ENCODE measurements at places on chromosomes 11 and 22. TPM values are rescaled to one million over a fixed set of nuclear protein-coding genes. Genes with fewer than 3 reads are reported as not detected.
A peak's percentile ranks its signal among the peaks of the same experiment; 100 is the strongest.

DNA sequence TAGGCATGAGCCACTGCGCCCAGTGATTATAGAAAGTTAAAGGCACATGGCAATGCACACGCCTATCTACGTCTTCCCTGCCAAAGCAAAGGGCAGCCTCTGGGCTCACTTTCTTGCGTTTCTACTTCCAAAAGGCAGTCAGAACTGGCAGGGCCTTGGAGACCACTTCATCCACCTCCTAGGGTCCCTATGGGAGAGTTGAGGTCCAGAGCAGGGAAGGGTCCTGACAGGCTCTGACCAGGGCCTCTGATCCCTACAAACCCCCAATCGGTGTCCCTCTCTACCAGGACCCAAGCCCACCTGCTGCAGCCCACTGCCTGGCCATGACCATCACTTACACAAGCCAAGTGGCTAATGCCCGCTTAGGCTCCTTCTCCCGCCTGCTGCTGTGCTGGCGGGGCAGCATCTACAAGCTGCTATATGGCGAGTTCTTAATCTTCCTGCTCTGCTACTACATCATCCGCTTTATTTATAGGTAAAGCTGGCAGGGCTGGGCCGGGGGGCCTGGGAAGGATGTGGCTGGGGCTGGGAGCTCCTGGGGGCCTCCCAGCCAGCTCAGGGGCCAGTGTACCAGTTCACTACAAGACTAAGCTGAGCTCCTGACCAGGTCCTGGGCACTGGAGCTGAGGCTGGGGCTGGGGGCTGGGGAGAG is 1.5 kb downstream of the BEST1 start:
- no peak overlapping the region for H3K27ac ChIP-seq
- no peaks in the 10 kb centered on the region for H3K36me3 ChIP-seq
- H3K4me1 ChIP-seq: peaks cover 50% of the 10 kb centered on the region
- H3K4me3 ChIP-seq: no peak overlapping the region
- DNase-seq: peak; percentile 90

- DNase-seq: no peak
- peaks cover 32% of the 10 kb centered on the region for H3K36me3 ChIP-seq
- H3K27me3 ChIP-seq: no peaks in the 10 kb centered on the region
- H3K4me1 ChIP-seq: peaks cover 55% of the 10 kb centered on the region
- peak overlapping the region; percentile 97 for H3K27ac ChIP-seq
- H3K4me3 ChIP-seq: peak overlapping the region; percentile 91
Measured at GRCh38 chr11:62725646-62726045, 1.6 kb downstream of the HNRNPUL2 start.

HEPHL1 gene
- total RNA-seq: not detected

DNA sequence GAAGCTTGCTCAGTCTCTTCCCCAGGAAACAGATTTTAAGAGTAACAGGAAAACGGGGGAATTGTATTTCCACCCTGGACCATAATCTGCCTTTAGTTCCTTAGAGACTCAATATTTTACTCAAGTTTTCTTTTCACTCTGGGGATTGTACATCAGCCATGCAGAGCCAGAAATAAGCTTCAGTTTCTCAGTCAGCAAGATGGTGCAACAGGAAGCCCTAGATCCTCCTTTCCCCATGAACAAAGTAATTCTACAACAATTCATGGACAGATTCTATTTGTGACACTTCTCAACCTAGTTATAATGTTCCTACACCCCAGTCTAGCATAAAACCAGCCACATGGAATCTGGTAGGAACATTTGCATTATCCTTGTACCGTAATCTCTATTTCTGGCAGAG is 24.7 kb downstream of the OR8B2 start:
- no peak overlapping the region for H3K27ac ChIP-seq
- H3K27me3 ChIP-seq: no peaks in the 10 kb centered on the region
- DNase-seq: no peak

GRCh38 chr22:36049678-36049997 is 21.0 kb upstream of the RBFOX2 start:
- no peak overlapping the region for H3K27ac ChIP-seq
- H3K36me3 ChIP-seq: no peaks in the 10 kb centered on the region
- H3K4me1 ChIP-seq: no peaks in the 10 kb centered on the region
- no peak overlapping the region for H3K4me3 ChIP-seq
- H3K27me3 ChIP-seq: no peaks in the 10 kb centered on the region
- no peak for DNase-seq

DNA sequence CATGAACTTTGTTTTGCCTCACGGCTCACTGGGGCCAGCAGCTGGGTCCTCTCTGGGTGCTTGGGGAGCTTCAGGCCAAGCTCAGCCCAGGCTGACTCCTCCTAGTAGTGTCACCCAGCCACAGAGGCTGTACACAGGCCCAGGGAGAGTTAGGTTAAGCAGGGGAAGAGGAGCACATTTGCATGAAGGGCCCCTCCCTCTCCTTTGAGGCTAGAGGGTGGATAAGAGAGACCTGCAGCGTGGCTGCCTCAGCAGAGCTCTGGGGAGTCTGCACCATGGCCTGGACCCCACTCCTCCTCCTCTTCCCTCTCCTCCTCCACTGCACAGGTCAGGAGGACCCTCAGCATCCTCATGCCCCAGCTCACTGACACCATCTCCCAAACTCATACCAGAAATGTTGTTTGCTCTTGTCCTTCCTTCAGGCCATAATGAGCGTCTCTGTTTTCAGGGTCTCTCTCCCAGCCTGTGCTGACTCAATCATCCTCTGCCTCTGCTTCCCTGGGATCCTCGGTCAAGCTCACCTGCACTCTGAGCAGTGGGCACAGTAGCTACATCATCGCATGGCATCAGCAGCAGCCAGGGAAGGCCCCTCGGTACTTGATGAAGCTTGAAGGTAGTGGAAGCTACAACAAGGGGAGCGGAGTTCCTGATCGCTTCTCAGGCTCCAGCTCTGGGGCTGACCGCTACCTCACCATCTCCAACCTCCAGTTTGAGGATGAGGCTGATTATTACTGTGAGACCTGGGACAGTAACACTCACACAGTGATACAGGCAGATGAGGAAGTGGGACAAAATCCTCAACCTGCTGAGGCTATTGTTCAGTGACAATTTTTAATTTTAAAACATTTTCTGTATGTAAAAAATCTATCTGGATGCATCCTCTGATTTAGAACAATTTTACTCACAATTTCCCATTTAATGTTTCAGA is 82.4 kb upstream of the VPREB1 start:
- H3K4me3 ChIP-seq: no peak overlapping the region
- no peaks in the 10 kb centered on the region for H3K36me3 ChIP-seq
- no peaks in the 10 kb centered on the region for H3K27me3 ChIP-seq
- no peak overlapping the region for H3K27ac ChIP-seq
- no peaks in the 10 kb centered on the region for H3K4me1 ChIP-seq
- peak; percentile 86 for DNase-seq

OR52A1 gene
- total RNA-seq: not detected

DNA sequence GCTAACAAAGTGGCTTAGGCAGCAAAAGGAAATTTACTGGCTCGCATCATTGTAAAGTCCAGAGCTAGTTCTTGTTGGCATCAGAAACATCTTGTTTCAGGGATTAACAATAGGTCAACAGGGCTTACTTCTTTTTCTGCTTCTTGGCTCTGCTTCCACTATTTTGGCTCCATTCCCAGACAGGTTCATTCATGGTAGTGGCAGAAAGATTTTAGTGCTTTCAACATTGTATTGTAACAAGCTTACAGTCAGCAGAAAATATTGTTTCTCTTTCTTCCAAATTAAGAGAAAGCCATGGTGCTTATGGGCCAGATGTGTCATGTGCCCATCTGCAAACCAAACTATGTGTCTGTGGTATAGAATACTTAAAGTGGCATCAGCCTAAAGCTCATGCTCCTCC is 315.6 kb downstream of the RAB38 start:
- H3K4me1 ChIP-seq: peaks cover 8% of the 10 kb centered on the region
- H3K36me3 ChIP-seq: no peaks in the 10 kb centered on the region
- H3K27me3 ChIP-seq: no peaks in the 10 kb centered on the region
- no peak overlapping the region for H3K4me3 ChIP-seq
- H3K27ac ChIP-seq: no peak overlapping the region

TRPC6 gene
- 77.3 TPM for total RNA-seq

DNA sequence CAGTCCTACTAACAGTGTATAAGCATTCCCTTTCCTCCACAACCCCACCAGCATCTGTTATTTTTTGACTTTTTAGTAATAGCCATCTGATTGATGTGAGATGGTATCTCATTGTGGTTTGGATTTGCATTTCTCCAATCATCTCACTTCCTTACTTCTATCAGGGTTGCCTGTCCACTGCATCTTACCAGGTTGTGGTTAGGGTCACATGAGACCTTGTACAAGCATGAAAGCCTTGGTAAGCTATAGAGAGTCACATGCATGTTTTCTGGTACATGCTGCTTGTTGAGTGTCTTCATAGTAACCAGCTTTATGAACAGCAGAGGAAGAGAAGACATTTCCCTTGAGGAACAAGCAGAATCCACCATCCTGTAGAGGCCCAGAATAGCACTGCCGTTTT is 102.9 kb upstream of the PAX6 start:
- no peak overlapping the region for H3K4me3 ChIP-seq
- no peak overlapping the region for H3K27ac ChIP-seq
- no peaks in the 10 kb centered on the region for H3K4me1 ChIP-seq

GRCh38 chr11:122731500-122731913 is 76.0 kb downstream of the UBASH3B start:
- H3K36me3 ChIP-seq: no peaks in the 10 kb centered on the region
- peaks cover 6% of the 10 kb centered on the region for H3K4me1 ChIP-seq
- no peak overlapping the region for H3K27ac ChIP-seq
- H3K27me3 ChIP-seq: no peaks in the 10 kb centered on the region

C11orf65 gene
- 0.06 TPM for total RNA-seq

DNA sequence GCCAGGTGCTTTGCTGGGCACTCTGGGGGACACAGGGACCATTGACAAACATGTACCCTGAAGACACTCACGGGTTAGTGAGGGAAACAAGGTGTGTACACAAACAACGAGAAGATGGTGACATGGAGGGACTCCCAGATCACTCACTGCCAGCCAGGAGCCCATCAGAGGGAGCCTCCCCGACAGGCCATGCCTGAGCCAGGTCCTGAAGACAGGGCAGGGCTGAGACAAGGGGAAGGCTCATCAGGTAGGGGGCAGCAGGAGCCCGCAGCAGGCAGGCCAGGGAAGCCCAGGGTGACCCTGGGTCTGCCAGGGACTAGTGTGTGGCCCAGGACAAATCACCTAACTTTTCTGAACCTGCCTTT is 127.9 kb downstream of the BUD13 start:
- no peaks in the 10 kb centered on the region for H3K4me1 ChIP-seq
- no peak overlapping the region for H3K4me3 ChIP-seq
- H3K36me3 ChIP-seq: no peaks in the 10 kb centered on the region
- no peaks in the 10 kb centered on the region for H3K27me3 ChIP-seq
- no peak overlapping the region for H3K27ac ChIP-seq
- DNase-seq: peak; percentile 90

BIRC3 gene
- total RNA-seq: 10.8 TPM

OR56A1 gene
- total RNA-seq: not detected

AGBL2 gene
- total RNA-seq: not detected

FJX1 gene
- 18.1 TPM for total RNA-seq

OR52K1 gene
- total RNA-seq: not detected

DNA sequence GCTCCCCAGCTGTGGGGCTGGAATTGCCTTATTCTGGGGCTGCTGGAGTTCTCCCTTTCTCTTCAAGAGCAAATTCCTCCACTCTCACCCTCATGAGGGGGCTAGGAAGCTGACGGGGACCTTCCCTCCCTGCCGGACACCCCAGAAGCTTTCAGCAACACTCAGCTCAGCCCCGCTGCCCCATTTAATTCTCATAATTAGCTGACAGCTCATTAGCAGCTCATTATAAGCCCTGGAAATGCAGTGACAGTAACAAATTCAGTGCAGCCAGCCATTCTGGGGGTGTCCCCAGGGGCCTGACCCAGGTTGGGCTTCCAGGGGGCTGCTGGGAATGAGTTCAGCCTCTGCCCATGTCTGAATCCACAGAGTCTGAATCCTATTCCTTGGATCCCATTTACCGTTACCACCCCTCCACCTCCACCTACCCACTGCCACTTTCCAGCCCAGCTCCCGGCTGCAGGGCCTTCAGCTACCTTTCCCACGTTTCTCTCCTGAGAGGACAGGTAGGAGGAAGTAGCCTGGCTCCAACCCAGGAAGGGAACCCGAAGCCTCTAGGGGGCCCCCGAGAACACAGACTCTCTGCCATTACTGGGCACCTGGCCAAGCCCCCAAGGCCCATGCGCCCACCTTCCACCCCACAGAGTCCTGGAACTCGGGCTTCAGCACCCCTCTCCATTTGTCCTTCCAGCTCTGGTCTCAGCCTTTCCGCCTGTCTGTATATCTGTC is 101.7 kb upstream of the LMO1 start:
- no peaks in the 10 kb centered on the region for H3K27me3 ChIP-seq
- H3K4me1 ChIP-seq: no peaks in the 10 kb centered on the region
- H3K36me3 ChIP-seq: no peaks in the 10 kb centered on the region
- H3K4me3 ChIP-seq: no peak overlapping the region
- DNase-seq: no peak

- no peak overlapping the region for H3K27ac ChIP-seq
- no peak overlapping the region for H3K4me3 ChIP-seq
- H3K4me1 ChIP-seq: peaks cover 29% of the 10 kb centered on the region
- H3K36me3 ChIP-seq: peaks cover 37% of the 10 kb centered on the region
- DNase-seq: no peak
- no peaks in the 10 kb centered on the region for H3K27me3 ChIP-seq
Measured at GRCh38 chr22:44491269-44492035, 6.6 kb downstream of the RTL6 start.

- no peak overlapping the region for H3K4me3 ChIP-seq
- no peak overlapping the region for H3K27ac ChIP-seq
- peaks cover 4% of the 10 kb centered on the region for H3K36me3 ChIP-seq
- no peak for DNase-seq
- no peaks in the 10 kb centered on the region for H3K27me3 ChIP-seq
Measured at GRCh38 chr22:43535336-43535735, 123.5 kb downstream of the MPPED1 start.

IGSF22 gene
- 0.17 TPM for total RNA-seq

DNA sequence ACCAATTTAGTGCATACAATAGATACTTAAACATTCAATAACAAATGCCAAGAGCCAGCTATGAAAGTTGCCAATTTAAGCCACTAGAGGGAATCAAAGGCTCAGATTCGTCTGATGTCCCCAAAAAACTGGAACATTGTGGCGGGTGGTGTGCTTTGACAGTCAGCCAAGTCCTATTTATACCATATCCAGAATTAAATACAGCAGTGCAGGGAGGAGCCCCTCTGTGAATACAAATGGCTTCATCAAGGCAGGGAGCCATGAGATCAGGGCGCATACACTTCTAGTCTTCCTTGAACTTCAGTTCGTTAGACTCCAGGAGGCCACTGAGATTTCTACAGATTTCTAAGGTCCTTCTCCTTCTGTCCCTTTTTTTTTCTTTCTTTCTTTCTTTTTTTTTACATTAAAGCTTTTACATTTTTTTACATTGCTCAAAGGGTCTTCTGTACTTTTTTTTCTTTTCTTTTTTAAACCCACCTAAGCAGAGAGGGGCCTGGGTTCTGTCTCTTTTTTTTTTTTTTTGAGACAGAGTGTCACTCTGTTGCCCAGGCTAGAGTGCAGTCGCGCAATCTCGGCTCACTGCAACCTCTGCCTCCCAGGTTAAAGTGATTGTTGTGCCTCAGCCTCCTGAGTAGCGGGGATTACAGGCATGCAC is 41.5 kb upstream of the HSPA8 start:
- H3K27ac ChIP-seq: peak overlapping the region; percentile 74
- no peaks in the 10 kb centered on the region for H3K36me3 ChIP-seq
- no peak overlapping the region for H3K4me3 ChIP-seq
- H3K4me1 ChIP-seq: peaks cover 28% of the 10 kb centered on the region
- H3K27me3 ChIP-seq: no peaks in the 10 kb centered on the region
